ENCODE measurements at places on chromosomes 2 and 18.

DNA sequence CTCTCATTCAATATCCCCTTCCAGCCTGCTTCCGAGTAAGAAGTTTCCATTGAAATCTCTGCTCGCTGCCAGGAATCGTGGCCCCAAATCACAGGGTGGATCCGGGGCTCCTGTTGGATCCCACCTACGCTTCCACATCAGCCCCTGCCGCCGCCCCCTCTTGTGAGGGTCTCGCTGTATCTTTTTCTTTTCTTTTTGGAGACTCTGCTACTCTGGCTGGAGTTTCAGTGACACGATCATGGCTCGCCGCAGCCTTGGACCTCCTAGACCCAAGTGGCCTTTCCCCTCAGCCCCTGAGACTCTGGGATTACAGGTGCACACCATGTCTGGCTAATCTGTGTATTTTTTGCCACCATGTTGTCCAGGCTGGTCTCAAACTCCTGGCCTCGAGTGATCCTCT is 246.8 kb upstream of the PXDN start:
- DNase-seq: no peak

- no peak for DNase-seq
Observed at GRCh38 chr18:11839556-11839955, 11.7 kb upstream of the CHMP1B start.

DNA sequence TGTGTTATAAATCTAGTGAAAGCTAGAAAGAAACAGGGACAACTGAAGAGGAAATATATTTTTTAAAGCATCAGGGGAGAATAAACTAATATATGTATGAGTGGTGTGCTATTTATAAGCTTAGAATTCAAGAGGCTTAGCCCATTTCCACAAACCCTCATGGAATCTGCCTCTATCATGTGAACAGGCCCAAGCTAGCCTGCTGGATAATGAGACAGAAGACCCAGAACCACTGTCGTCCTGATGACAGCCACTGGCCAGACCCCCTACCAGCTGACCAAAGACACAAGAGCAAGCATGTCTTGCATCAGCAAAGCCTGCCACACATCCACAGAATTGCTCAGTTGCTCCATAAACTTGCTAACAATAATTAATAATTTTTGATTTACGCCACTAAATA is 382.3 kb upstream of the NXPH2 start:
- no peak for DNase-seq

DNA sequence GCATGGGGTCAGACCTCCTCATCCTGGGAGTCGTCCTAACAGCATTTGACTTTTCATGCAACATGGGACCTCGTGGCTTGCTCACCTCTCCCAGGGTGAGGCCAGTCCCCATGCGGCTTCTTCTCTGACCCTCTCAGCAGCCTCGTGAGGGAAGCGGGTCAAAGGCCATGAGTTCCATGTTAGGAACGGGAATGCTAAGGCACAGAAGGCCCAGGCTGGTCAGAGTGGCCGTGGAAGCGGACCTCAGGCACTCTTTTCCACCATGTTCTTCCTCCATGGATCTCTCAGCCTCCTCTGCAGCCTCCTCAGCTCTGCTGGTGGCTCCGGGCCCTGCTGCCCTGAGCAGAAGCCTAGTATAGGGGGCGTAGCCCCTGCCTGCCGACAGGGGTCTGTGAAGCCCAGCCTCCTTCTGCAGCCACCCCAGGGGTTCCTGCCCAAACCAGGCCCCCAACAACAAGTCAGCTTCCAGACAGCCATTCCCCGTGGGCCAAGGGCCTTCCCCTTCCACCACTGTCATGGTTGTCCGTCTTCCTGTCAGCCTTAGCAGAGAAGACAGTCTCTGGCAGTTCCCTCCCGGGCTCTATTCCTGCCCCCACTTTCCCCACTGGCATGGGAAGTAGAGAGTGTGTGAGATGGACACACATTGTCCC is 60.0 kb upstream of the OTOF start:
- DNase-seq: no peak

- DNase-seq: no peak
Observed at GRCh38 chr2:207777124-207777523, 7.4 kb upstream of the FZD5 start.

GRCh38 chr18:74328206-74328605 is 12.6 kb downstream of the C18orf63 start:
- no peak for DNase-seq

All from COR-L47 (cell line).